ENCODE measurements at places on chromosomes 13 and 19. TPM values are rescaled to one million over a fixed set of nuclear protein-coding genes. Genes with fewer than 3 reads are reported as not detected.

TPTE2 gene
- 0.21 TPM for total RNA-seq

DNA sequence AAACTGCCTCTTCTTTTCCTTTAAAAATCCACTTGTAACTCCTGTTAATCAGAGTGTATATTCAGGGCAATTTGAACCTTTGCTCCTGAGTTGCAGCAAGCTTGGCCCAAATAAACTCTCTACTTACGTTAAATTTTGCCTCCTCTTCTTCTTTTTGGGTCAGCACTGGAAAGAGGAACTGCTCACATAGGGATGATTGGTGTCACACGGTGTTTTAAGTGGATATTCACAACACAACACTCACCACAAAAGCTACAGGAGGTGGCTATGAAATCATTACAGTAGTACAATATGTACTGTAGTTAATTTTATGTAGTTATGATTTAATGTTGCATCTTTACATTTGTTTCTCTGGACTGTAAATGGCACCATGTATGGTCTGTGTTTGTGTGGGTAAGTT lies 96.8 kb upstream of the DOCK9 start:
- H3K4me3 ChIP-seq: no peak overlapping the region
- DNase-seq: no peak
- peaks cover 85% of the 10 kb centered on the region for H3K36me3 ChIP-seq
- peaks cover 80% of the 10 kb centered on the region for H3K4me1 ChIP-seq
- H3K27me3 ChIP-seq: no peaks in the 10 kb centered on the region
- H3K27ac ChIP-seq: no peak overlapping the region

SMIM44 gene
- not detected for total RNA-seq

GRCh38 chr19:19745496-19746285 lies 12.8 kb upstream of the ZNF14 start:
- H3K4me1 ChIP-seq: no peaks in the 10 kb centered on the region
- H3K27me3 ChIP-seq: no peaks in the 10 kb centered on the region
- no peaks in the 10 kb centered on the region for H3K36me3 ChIP-seq
- H3K27ac ChIP-seq: no peak overlapping the region

NCAN gene
- not detected for total RNA-seq

DOCK9 gene
- 129 TPM for total RNA-seq

DNA sequence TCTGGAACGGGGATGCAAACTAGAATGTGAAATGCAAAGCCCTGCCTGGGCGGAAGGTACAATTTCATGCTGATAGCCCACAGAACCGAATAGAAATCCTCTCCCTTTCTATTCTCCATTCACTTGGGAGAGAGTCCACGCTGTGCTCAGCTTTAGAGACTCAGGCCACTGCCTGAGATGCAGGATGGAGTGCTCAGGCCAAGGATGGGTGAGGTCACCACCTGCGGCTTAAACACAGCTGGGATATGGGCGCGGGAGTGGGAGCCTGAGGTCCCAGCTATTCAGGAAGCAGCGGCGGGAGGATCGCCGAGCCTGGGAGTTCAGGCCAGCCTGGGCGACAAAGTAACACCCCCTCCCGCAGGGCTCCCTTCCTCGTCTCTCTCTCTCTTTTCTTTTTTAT lies 446 bp upstream of the ZNF83 start:
- peaks cover 62% of the 10 kb centered on the region for H3K36me3 ChIP-seq
- no peak for DNase-seq
- H3K4me3 ChIP-seq: peak overlapping the region; percentile 82
- peaks cover 20% of the 10 kb centered on the region for H3K4me1 ChIP-seq
- peak overlapping the region; percentile 94 for H3K27ac ChIP-seq
- no peaks in the 10 kb centered on the region for H3K27me3 ChIP-seq

DNA sequence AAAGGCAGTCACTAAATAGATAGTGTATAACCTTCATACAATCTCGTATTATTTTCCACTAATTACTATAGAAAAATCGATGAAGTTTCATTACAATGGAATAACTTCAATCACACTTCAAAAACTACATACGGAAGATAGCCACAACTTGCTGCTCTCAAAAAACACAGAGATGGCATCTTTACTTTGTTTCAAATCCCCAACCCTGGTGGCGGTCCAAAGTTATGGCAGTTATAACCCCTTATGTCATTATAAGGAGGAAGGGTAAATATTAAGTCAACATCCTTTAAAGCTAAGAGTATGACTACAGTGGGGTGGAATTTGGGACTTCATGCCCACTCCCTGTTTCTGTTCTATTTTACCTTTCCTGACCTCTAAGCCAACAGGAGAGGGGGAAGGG lies 146.5 kb downstream of the LACC1 start:
- no peaks in the 10 kb centered on the region for H3K4me1 ChIP-seq
- H3K4me3 ChIP-seq: no peak overlapping the region
- peaks cover 5% of the 10 kb centered on the region for H3K27me3 ChIP-seq
- no peak overlapping the region for H3K27ac ChIP-seq
- no peak for DNase-seq

Measured in activated CD4-positive, alpha-beta T cell treated with anti-CD3 and anti-CD28 coated beads, Interleukin-2, amount 10 ng/mL, durations not matched to agents 7 days and 5 days (primary cell).